CD4-positive, alpha-beta T cell treated with Interleukin-15 for 1 hour (primary cell): ENCODE measurements at places on chromosomes 12 and 14.

DNA sequence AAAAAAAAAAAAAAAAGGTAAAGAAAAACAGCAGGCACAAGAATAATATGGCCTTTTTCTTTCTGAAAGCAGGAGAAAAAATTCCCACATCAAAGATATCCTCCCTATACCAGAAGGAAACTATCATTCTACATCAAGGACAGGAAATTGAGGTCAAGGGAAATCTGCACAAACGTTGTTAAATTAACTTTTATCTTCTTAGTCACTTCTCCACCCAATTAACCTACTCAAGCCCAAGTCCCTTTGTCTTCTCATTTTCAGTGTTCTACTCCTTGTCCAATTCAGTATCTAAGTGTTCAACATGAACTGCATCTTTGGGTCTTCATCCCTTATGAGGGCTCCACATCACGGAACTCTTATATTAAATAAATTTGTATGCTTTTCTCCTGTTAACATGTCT, 15.7 kb downstream of the NDUFA12 start:
- no peak for DNase-seq

- DNase-seq: no peak
These were observed 1002.5 kb downstream of the AACS start for GRCh38 chr12:126067626-126068329.

- DNase-seq: no peak
These were observed 20.0 kb downstream of the NFKBIA start for GRCh38 chr14:35384455-35385041.

DNA sequence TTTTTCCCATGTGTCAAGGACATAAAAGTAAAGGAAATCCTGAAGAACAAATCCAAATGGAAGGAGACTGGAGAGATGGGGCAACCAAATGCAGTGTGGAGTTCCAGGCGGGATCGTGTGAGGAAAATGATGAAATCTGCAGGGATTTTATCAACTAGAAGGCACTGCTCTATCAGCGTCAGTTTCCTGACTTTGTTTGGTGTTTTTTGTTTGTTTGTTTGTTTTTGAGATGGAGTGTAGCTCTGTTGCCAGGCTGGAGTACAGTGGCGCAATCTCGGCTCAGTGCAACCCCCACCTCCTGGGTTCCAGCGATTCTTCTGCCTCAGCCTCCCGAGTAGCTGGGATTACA, 43.3 kb upstream of the GPR132 start:
- DNase-seq: no peak

GRCh38 chr12:75974323-75975187, 57.0 kb downstream of the PHLDA1 start:
- peak; percentile 61 for DNase-seq

GRCh38 chr14:101044741-101045140, 141.2 kb upstream of the RTL1 start:
- DNase-seq: no peak

- no peak for DNase-seq
These were observed 190.7 kb upstream of the LMNTD1 start for GRCh38 chr12:25743679-25744215.

GRCh38 chr12:6067152-6067916, 57.1 kb downstream of the VWF start:
- no peak for DNase-seq

DNA sequence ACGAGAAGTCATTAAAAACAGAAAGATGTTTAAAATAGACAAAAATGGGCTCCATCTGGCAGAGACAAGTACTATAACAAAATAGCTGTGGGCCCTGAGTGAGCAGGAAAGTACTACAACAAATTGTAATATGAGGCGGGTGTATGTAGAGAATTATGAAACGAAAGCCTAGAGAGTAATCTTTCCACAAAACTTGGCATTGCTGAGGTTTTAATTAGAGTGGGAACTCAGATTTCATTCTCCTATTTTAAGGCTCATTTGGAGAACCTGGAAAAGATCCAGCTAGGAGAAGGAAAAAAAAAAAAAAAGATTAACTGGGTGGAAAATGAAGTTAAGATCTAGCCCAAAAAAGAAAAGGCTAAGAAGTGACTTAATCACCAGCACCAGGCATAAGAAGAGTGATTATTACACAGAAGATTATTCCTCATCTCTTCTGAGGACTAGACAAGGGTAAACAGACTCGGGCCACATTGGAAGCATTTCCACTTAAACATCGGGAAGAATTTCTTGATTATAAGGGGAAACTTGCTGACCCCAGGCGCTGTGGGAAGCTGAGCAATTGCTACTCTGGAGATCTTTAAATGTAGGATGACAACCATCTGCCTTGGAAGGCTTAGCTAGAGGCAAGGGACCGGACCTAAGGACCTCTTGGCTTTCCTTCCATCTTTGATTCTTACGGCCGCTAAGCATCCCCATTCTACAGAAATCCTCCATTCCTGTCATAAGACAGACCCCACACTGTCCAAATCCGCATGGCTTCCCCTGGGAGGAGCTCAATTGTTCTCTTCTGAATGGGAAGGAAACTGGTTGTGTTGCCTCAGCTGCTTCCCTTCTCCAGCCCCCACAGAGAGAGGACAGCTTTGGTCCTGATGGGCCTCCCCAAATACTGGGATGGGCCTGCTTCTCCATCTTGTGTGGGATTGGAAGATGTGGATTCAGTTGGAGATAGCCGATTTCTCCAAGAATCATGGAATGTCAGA, 40.6 kb downstream of the IGF1 start:
- DNase-seq: no peak
